Muscle of leg (tissue), 16 donors: ENCODE measurements at places on chromosomes 11 and 22. TPM values are rescaled to one million over a fixed set of nuclear protein-coding genes. Genes with fewer than 3 reads are reported as not detected.

DNA sequence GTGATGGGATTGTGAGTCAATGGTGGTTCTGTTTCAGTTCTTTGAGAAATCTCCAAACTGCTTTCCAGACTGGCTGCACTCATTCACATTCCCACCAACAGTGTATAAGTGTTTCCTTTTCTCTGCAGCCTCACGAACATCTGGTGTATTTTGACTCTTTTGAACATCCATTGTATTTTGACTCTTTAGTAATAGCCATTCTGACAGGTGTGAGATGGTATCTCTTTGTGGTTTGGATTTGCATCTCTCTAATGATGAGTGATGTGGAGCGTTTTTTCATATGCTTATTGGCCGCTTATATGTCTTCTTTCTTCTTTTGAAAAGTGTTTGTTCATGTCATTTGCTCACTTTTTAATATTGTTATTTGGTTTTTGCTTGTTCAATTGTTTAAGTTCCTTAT, 19.4 kb downstream of the NELL1 start:
- no peak for DNase-seq

DNA sequence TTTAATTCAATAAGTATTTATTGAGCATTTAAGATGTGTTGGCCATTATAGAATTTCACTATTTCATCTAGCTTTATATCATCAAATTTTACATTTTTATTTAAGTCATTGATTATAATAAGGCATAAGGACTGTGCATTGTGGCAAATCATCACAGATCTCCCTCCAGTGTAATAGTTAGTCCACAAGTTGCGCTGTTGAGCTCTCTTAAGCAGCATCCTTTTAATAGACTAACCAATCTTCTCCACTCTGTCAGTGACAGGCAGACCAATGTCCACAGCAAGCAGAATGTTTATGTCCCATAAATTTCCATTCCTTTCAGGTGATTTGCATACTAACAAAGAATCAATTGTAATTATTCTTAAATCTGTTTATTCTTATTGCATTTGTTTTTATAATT, 595.3 kb upstream of the CCDC90B start:
- DNase-seq: no peak

GRCh38 chr11:111840143-111840542, 31.2 kb downstream of the ALG9 start:
- DNase-seq: no peak

CECR2 gene
- 10.3 TPM for total RNA-seq

SCGB1D2 gene
- total RNA-seq: not detected
